ENCODE measurements at places on chromosomes 6 and 20.

DNA sequence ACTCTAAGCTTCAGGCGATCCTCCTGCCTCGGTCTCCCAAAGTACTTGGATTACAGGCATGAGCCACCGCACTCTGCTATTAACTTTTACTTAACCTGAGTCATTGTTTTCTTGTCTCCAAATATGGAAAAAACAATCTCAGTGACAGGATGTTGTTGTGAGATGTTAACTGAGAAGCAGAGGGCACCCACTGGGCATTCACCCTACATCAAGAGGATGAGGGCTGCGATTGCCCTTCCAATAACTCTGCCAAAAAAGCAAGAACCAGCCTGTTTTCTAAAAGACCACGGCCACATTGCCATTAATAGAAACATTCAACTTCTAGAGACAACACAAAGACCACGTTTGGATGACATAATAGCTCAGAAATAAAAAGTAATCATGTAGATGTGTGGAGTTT, 107.6 kb upstream of the SGK1 start:
- DNase-seq, result no peak

DNA sequence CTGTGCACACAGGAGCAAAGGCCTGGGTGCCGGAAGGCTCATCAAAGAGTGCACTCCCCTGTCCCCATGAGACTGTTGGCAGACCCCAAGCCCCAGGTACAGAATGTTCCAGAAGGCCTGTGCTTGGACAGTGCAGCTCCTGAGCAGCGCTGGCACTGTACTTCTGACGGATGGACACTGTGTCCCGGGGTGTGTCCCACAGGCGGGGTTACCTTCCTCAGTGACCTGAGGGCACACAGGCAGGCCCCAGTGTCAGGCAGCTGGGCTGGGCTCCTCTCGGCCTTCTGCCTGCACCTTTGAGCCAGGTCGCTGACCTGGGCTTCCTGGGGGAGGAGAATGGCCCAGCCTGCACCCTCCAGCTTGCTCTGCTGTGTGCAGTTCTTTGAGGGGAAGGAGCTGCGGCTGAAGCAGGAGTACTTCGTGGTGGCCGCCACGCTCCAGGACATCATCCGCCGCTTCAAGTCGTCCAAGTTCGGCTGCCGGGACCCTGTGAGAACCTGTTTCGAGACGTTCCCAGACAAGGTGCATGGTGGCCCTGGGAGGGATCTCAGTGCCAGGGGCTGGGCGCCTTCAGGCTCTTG, 30.1 kb downstream of the PYGB start:
- no peak for DNase-seq

DNA sequence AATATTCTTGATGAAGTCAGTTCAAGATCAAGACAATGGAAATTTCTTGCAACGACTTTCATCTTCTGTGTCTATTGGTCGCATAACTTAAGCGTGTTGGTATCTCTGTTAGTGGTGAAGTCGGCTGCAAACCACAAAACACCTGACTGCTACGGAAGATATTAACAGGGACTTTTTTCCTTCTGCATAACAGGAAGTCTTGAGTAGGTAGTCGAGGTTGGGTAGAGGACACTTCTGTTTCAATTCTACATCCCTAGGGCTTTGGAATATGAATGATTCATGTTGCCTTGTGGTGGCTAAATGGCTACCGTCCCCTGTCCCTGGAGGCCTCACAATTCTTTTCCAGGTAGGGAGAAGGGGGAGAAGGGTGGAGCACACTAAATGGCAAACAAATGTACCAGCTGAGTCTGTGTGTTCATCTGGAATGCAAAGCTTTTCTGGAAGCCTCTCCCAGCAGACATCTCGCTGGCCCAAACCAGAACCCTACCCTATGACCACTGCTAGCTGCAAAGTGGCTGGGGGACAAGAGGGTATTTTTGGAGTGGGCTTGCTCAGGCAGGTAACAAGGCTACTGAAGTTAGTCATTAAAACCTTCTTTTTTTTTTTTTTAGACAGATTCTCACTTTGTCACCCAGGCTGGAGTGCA, 34.6 kb upstream of the NKX2-2 start:
- DNase-seq, result peak; percentile 52

- DNase-seq, result no peak
Measured at GRCh38 chr20:1994627-1995026, 769 bp upstream of the PDYN start.

DNA sequence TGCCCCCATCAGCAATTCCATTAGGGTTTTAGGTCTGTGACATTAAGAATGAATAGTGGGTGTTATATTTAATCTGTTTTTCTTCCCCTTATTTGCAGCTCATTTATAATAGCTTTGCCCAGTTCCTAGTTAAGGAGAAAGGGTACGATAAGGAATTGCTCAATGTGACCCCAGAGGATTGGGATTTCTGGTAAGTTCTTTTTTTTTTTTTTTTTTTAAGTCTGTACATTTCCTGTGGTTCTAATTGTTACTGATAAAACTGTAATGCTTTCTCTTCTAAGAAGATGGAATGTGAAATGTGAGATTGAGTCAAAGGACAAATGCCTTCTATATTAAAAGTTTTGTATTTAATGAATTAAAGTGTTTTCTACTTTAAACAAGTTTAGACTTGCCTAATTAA, 5.5 kb downstream of the NT5DC1 start:
- no peak for DNase-seq

GRCh38 chr20:58514321-58515232, 622 bp downstream of the APCDD1L start:
- DNase-seq, result no peak

DNA sequence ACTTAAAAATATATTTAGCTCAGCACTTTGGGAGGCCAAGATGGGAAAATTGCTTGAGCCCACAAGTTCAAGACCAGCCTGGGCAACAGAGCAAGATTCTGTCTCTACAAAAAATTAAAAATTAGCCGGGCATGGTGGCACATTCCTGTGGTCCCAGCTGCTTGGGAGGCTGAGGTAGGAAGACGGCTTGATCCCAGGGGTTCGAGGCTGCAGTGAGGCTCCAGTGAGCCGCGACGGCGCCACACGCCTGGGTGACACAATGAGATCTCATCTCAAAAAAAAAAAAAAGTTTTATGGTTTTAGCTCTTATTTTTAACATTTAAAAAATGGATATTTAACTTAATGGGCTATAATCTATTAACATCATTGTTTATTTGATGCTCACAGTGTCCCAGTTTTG, 97.2 kb upstream of the RIPOR2 start:
- DNase-seq, result no peak

DNA sequence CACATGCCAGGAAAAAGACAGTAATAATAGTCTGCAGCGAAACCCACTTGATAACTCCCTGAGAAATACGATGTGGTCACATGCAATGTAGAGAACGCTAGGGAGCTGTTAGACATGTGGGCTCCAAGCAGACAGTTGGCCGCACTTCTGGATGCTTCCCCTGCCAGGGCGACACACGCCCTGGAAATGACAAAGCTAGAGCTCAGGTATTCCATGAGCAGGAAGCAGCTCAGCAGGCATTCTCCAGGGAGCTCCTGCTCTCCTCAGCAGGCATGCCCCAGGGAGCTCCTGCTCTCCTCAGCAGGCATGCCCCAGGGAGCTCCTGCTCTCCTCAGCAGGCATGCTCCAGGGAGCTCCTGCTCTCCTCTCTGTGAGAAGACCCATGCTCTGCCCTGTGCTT, 52.4 kb upstream of the NXT1 start:
- DNase-seq, result no peak

GRCh38 chr6:56486681-56487080, 156.0 kb downstream of the DST start:
- no peak for DNase-seq

- no peak for DNase-seq
Measured at GRCh38 chr20:61605283-61605682, 353.2 kb downstream of the CDH4 start.

DNA sequence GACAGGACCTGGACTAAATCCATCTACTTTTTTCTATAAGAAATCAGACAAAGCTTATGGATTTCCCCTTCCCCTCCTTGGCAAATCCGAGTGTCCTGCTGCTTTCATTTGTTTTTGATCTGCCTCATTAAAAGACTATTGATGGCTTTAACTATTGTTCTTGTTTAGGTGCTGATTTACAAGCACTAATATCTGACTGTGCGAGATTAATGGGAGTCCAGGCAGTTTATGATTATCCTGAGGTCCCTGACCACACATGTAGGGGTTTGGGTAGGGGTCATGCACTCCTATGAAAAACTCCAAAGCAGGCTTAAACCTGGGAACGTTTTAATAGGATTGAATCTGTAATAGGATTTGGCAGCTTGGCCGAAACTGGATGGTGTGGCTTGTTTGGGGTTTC, 317.5 kb upstream of the POU3F2 start:
- DNase-seq, result no peak

- peak; percentile 62 for DNase-seq
Measured at GRCh38 chr6:134097114-134097707, 44.8 kb upstream of the SLC2A12 start.

- no peak for DNase-seq
Measured at GRCh38 chr20:21272279-21272678, 30.9 kb upstream of the XRN2 start.

DNA sequence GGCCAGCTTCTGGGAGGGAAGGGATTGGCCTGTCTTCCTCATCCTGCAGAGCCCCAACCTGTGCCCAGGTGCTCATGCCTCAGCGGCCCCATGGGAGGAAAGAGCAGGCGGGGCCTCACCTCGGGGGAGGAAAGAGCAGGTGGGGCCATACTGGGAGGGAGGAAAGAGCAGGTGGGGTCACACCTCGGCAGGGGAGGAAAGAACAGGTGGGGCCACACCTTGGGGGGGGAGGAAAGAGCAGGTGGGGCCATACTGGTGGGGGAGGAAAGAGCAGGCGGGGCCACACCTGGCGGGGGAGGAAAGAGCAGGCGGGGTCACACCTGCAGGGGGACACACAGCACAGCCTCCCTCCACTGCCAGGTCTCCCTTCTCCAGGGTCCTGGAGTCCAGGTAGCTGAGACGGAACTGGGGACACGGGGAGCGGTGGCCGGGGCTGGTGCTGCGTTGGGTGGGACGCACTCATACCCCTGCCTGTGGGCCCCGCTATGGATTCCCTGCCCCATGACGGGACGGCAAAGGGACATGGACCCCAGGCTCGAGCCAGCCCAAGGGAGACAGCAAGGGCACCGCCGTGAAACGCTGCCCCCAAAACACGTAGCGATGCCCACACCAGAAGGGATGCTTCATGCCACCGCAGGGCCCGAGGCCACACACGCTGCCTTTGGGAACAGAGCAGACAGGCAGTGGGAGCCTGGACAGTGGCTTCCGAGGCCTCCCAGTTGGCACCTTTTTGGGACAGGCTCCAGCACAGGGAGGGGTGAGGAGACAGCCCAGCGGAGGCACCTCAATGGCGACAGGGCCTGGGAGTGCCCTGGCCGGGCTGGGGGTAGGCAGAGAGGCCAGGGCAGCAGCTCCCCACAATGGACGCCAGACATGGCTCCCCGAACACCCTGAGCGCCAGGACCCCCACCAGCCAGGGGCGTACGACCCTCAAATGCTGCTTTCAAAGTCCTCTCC, 43.3 kb upstream of the CHRNA4 start:
- DNase-seq, result no peak

- no peak for DNase-seq
Measured at GRCh38 chr6:5705252-5705651, 301.5 kb downstream of the NRN1 start.

DNA sequence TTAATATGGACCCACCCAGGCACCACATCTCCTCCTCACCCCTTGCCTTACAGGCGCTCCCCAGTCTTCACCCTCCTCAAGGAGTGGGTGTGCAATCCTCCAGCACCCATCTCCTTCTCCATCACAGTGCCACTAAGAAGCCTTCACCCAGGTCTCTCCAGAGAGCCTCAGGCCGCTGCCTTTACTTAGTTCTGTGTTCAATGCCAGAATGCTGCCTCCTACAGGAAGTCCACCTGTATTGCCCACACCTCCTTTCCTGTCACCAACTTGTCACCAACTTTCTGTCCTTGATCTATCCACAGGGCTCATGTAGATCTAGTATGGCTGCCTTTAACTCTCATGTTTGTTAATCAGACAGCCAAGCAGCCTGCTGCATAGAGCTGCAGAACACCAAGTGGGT, 586 bp upstream of the LST1 start:
- DNase-seq, result no peak

GRCh38 chr6:12968290-12968689, 251.7 kb downstream of the PHACTR1 start:
- DNase-seq, result no peak

DNA sequence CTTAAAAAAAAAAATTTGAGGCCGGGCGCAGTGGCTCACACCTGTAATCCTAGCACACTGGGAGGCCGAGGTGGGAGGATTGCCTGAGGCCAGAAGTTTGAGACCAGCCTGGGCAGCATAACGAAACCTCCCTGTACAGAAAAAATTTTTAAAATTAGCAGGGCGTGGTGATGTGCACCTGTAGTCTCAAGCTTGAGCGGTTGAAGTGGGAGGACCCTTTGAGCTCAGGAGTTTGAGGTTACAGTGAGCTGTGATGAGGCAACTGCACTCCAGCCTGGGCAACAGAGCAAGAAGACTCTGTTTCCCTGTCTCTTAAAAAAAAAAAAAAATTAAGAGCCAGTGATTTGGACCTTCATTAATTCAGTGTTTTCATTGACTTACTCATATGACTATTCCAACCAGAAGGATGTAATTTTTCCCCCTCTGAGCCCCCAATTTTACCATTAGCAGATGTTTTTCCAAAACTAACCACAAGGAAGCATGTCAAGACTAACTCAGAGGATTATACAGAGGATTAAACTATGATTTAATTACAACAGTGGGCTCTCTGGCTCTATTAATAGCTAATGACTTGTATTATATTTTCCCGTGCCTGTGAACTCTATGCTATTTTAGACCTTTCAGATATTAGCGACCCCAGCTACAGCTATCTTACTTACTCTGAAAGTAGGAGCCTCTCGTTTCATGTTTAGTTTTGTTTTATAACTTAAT, 75.1 kb downstream of the ARID1B start:
- DNase-seq, result no peak
